Tibial nerve (tissue), 4 donors: ENCODE measurements at places on chromosomes 16 and 17.

DNA sequence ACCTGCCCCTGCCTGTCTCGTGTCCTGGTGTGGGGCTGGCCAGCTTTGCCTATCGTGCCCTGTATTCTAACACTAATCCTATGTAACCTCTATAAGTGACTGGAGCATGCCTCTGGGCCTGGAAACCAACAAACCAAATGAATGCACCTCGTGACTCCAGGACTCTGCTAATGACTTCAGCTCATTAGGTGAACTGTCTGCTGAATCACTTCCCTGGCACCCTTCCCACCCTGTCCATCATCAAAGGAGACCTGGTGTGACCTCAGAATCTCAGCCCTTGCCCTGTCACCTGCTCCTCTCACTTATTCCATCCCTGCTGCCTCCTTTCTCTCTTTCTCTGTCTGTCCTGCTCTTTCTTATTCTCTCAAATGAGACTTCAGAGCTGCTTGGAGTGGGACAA, 322.4 kb downstream of the CBLN1 start:
- DNase-seq = no peak

- DNase-seq = no peak
Measured at GRCh38 chr16:12199524-12199923, 223.0 kb downstream of the SNX29 start.

DNA sequence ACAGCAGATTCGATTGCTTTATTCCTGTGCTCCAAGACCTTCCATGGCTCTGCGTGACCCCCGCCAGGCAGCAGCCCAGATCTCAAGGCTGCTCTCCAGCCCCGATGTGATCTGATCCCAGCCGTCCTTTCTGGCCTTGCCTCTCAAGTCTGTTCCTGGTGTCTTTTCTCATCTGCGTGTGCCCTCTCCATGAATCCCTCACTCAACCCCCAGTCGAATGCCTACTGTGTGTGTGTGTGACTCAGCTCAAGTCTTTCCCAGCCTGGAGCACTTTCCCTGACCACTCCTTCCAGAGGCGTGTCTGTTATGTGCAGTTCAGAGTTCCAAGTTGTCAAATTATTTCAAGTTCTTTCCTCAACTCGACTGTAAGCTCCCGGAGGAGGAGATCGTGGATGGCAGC, 64.0 kb downstream of the MRM1 start:
- DNase-seq = no peak

- DNase-seq = no peak
Measured at GRCh38 chr16:84087466-84088151, 29.1 kb downstream of the MBTPS1 start.

DNA sequence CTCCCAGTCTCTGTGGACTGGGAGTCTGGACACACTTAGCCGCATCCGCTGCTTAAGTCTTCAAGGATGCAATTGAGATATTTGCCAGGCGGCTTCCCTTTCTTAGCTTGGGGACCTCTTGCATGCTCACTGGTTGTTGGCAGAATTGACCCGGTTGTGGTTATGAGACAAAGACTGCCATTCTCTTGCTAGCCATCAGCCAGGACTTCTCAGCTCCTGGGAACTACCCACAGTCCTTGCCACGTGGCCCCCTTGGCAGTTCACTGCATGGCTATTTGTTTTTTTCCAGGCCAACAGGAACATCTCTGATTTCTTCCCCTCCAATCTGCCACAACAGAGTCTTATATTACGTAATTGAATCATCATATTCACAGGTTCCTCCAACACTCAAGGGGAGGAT, 25.5 kb downstream of the CACNG4 start:
- DNase-seq = no peak

- peak; percentile 17 for DNase-seq
Measured at GRCh38 chr16:51151435-51151960, 428 bp upstream of the SALL1 start.

GRCh38 chr17:11326492-11326891, 85.5 kb downstream of the SHISA6 start:
- no peak for DNase-seq

DNA sequence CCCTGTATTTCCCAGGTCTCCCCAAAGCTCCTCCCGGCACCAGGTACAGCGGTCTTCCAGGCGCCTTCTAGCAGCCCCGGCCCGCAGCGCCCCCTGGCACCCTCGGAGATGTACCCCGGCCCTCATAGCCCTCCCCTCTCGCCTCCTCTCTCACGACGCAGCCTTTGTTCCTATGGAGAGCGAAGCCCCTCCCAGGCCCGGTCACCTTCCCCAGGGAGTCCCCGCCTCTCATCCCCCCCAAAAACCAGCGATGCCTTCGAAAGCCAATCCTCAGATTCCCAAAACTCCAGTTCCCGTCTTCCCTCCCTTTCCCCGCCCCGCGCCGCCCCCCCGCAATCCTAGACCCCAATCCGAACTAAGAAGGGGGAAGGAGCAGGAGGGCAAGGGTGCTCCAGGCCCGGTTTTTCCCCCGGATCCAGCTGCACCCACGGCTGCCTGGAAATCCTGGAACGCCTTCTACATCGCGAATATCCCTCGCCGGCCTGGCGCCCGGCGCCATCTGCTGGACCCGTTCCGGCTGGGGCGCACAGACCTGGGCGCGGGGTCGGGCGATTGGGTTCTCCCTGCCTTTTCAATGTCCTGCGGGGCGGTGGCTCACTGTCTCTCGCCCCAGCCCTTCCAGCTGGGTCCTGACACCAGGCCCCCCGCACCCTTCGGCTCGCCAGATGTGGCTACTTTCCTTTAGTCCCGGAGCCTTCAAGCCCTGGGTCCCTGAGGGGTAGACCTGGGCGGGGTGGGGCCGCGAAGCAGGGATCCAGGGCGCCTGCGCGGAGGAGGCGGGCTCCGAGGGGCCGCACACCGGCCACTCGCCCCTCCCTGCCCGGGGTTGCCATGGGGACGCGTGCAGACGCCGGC, at the start of gene DNAH2:
DNAH2 (plus strand) TSS at position 844 of the 855 bp plus-strand sequence. CDS start 1,991 bp downstream, outside the sequence.
- DNase-seq = peak; percentile 30

GRCh38 chr17:47873200-47874090, 22.5 kb upstream of the SP6 start:
- DNase-seq = no peak

- DNase-seq = no peak
Measured at GRCh38 chr17:8354236-8354635, 14.6 kb downstream of the ODF4 start.

DNA sequence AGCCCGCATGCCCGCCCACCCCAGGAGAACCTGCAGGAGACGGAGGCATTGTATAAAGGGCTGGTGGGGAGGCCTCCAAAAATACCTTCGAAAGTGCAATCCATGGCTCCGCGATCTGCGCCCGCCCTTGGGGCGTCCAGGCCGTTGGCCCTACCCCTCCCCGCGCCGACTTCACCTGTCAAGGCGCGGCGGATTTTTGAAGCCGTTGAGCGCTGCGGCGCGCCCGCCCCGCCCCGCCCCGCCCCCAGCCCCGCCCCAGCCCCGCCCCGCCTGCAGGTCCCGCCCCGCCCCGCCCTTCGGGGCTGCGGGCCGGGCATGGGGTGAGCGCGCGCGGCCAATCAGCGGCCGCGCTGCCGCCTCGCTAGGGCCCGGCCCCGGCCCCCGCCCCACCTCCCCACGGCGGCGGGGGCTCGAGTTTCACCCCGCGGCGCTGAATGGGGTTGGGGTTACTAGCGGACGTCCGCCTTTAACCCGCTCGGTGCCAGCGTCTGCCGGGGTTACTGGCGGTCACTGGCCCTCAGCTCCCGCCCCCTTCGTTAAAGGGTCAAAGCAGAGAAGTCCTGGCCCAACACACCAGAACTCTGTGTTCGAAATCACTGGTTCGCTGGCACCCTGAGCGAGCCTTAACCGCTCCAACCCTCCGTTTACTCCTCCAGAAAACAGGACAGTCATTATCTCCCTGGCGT, 13.2 kb downstream of the SREBF1 start:
- peak; percentile 77 for DNase-seq

DNA sequence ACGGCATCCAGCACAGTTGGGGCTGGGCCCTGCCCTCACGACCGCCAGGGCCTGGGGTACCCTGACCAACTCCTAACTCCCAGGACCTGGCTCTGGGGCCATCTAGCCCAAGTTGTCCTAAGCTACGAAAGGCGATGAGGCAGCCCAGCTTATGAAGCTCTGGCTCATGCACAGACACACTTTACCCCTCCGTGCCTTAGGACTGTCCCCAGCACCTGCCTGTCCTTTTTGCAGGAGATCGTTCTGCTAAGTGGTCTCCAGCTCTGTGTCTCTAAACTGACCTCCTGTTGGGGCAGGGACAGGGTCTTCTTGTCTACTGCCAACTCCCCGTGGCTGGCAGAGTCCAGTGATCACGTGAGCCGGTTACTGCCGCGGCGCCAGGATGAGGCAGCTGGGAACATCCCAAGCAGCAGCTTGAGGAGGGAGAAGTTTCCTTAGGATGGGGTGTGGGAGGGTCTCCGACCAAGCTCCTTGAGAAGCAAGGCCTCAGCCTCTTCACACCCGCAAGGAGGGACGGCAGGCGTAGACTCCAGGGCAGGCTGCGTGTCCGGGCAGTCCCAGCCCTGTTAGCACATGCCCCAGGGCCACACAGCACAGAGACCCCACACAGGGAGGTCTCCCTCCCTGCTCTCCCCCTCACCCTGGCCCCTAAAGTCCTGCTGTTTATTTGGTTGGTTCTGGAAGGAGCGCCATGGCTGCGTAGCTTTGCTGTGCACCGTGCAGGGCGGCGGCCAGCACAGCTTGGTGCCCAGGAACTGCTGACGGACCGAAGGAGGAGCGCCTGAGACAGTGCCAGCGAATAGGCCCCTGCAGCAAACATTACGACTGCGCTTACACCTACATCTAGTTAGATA, 16.4 kb upstream of the METRNL start:
- DNase-seq = peak; percentile 2

- no peak for DNase-seq
Measured at GRCh38 chr16:58102665-58103392, 26.4 kb downstream of the CFAP20 start.

DNA sequence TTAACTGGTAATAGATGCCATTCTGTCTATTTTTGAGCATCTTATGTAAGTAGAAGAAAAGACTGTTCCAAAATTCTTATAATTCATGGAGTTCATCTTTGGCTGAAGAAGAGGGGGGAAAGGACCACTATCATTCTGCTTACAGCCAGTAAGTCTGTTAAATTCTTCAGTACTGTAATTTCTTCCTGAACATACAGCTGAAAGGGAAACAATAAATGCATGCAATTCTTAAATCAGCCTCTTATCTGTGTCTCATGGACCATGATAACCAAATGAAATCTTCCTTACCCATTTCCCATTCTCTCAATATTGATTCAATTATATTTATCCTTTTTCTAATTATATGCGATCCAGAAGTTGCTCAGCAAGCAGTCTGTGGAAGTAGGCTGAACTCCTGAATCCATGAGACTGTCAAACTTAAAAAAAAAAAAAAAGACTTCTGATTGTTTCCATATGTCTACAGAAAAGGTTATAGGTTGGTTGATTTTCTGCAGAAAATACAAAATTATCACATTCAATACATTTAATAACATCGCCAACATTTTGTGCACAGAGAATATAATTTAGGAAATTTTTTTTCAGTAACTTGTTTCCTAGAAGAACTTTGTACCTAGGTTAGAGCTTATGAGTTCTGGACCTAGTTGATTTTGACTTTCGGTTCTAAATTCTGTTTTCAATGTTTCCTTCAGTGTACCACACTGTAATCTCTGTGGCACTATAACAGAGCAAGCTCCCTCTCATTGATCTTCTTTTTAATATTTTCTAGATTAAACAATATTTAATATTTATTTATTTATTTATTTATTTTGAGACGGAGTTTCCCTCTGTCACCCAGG, 1.2 kb upstream of the ABCA9 start:
- no peak for DNase-seq

GRCh38 chr16:30395992-30396585, 869 bp downstream of the ZNF48 start:
- DNase-seq = no peak

GRCh38 chr17:57531078-57531477, 214.0 kb downstream of the CCDC182 start:
- DNase-seq = no peak

DNA sequence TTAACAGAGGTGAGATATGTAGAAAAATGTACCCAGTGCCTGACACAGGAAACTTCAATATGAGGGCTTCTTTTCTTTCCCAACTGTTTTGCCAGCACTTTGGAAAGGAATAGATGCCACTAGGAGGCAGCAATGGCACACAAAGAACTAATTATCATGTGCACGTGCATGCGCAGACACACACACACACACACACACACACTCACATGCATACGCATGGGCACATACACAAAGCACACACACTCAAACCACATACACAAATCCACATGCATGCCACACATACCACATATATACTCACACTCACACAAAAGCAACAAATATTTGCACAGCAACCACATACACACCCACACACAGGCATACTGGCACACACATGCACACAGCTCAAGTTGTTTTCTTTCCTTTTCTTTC, 8.8 kb upstream of the CEP112 start:
- DNase-seq = peak; percentile 55

DNA sequence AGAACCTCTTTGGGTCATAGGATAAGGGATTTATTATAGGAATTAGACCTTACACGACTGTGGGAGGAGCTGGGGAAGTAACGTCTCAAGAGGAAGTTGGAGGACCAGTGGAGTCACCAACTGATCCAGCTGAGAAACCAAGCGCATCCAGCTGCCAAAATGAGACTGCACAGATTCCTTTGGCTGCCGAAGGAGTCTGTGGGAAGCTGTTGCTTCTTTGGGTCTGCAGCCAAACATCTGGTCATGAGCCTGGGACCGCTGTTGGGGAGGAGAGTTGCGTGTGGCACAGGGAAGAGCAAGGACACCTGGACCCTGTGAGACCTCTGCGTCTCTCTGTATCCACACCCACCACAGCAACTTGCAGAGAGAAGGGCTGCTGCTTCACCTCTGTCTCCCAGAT, 2.4 kb upstream of the NACA2 start:
- no peak for DNase-seq

GRCh38 chr17:60724647-60725046, 47.0 kb downstream of the BCAS3 start:
- no peak for DNase-seq

DNA sequence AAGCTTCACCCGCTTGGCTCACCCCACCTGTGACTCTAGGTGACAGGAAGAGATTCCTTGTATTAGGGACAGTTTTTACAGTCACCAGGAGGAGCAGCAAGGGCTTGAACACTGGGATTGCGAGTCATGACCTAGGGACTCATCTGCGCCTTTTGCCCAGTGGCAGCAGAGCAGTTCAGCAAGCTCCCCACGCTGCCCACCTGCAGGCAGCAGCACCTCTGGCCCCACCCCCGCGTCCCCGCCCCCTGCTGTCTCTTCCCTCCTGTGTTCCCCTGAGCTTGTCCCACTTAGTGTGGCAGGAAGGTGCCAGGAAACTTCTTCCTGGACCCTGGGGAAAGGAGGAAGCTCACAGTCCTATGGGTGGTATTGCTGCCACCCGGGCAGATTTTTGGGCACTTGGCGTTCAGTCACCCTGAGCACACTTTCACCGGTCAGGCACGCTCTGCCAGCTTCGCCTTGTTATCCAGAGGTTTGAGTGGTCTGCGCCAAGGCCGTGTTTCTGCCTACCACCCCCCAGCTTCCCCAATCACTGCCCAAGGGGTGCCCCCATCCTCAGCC, 8.7 kb downstream of the MMP15 start:
- no peak for DNase-seq

- no peak for DNase-seq
Measured at GRCh38 chr16:9102943-9103342, 11.5 kb downstream of the HAPSTR1 start.
